ENCODE measurements at places on chromosomes 3 and 15.
A peak's percentile ranks its signal among the peaks of the same experiment; 100 is the strongest.

DNA sequence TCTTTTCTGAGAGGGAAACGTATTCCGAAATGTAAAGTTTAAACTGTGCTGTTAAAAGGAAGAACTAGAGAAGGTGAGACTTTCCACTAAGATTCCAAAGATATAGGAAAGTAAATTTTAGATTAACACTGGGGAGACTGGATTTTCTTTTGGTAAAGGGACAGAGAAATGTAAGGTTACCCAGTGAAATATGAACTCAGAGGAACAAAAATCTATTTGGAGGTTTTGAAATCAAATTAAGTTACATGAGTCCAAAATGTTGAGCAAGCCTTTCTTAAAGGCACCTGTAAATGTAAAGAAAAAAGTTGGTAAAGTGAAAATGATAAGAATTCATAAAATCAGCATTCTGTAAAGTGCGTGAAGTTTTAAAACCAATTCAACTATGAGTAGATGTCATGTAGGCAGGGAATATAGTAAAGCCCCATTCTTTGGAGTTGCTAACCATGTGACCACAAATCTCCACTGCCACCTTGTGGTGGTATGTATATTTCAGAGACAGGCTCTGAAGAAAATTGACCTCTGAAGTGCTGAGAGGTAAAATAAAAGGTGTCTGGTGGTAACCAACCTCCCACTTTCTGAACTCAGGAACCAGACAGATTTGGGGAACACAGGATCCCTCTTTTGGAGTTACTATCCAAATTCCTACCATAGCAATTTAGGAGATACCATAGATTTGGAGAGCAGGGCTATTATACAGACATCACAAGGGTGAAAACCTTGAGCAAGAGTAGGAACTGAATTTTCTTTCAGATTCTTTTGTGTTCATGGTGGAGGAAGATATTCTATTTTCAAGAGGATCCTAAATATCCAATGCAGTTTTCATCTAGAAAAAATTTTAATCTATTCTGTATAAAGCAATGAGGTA, 215.3 kb downstream of the ROBO2 start:
- DNase-seq = peak; percentile 69

GRCh38 chr3:15794303-15794771, 3.4 kb downstream of the ANKRD28 start:
- DNase-seq = no peak

DNA sequence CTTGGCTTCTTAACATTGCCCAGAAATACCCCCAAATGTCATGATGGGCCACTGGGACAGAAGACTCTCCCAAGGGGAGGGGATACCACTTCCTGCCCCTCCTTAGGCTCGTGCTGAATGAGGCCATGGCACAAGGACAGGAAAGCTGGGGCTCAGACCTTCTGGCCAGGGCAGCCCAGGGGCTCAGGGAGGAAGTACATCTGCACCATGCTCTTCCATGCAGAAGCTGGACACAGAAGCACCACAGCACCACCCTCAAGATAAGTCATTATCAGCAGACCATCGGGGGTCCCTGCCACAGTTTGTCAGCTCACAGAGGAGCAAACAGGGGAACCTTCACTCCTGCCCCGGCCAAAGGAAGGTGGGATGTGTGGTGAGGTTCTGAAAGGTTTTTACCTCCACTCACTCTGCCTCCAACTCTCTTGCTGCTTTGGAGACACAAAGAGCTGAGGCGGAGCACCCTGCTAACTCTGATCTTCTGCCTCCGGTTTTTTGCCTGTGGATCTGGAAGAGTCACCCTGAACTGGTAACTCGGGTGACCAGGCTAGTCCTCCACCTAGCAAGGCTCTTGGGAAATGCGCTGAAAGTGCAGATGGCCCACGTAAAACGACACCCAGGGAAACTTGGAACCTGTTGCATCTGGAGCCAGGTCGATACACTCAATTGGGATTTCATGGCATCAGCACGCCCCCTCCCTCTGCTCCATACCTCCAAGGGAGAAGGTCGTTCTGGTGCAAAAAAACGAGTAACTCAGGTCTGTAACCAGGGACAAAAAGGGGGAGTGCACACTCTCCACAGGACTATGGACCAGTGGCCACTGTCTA, 8.3 kb downstream of the BMF start:
- DNase-seq = no peak

- DNase-seq = peak; percentile 96
Measured at GRCh38 chr15:66702035-66702786, at the start of gene SMAD6. Gene SMAD6 (plus strand): TSS chr15:66702236. CDS start chr15:66703259, 1,023 bp downstream.

DNA sequence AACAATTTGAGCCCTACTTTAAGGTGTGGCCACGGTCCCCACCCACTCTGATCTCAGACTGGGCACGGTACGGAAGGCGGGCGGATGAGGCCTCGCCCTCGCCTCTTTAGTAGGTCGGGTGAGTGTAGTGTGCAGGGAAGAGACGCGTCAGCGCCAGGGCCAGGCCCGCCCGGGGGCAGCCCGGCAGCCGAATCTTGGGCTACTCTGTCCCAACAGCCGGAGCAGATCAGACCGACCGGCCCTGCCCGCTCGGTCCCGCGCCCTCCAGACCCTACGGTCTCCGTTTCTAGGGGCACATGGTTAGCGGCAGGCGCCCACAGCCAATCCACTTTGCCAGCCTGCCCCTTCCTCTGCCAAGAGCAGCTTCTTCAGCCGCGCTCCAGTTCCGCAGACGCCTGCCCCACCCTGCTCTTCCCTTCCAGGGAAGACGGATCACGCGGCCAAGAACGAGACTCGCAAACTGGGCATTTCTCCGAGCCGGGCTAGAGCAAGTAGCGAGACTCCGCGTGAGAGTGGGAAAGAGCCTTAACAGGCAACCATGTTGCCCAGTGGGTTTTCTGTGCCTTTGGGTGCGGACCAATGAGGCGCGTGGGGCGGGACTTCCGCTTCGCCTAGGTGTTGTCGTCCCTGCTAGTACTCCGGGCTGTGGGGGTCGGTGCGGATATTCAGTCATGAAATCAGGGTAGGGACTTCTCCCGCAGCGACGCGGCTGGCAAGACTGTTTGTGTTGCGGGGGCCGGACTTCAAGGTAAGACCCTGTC, at the start of gene RNF13:
RNF13 (plus strand) TSS at position 610 of the 761 bp plus-strand sequence. CDS start 32,812 bp downstream, outside the sequence.
- DNase-seq = peak; percentile 98
